ENCODE measurements at places on chromosomes 7 and 10.
A peak's percentile ranks its signal among the peaks of the same experiment; 100 is the strongest.

GRCh38 chr10:85916994-85917573 is 449.5 kb downstream of the GRID1 start:
- DNase-seq = no peak

DNA sequence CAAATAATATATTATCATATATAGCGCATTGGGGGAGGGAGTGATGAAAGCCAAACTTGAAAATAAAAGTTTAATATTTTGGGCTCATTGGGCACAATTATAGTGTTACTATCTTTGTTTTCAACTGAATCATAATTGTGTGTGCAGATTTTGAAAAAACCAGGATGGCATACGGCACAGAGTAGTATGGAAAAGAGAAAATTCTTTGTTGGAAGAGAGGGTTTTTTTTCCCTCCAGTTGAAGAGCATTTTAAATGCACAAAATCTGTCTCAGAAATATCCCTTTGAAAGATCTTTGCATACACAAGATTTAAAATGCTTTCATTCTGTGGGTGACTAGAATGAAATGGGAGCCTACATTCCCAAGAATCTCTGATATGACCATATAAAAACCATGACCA is 269.6 kb downstream of the EXOC4 start:
- DNase-seq = no peak

DNA sequence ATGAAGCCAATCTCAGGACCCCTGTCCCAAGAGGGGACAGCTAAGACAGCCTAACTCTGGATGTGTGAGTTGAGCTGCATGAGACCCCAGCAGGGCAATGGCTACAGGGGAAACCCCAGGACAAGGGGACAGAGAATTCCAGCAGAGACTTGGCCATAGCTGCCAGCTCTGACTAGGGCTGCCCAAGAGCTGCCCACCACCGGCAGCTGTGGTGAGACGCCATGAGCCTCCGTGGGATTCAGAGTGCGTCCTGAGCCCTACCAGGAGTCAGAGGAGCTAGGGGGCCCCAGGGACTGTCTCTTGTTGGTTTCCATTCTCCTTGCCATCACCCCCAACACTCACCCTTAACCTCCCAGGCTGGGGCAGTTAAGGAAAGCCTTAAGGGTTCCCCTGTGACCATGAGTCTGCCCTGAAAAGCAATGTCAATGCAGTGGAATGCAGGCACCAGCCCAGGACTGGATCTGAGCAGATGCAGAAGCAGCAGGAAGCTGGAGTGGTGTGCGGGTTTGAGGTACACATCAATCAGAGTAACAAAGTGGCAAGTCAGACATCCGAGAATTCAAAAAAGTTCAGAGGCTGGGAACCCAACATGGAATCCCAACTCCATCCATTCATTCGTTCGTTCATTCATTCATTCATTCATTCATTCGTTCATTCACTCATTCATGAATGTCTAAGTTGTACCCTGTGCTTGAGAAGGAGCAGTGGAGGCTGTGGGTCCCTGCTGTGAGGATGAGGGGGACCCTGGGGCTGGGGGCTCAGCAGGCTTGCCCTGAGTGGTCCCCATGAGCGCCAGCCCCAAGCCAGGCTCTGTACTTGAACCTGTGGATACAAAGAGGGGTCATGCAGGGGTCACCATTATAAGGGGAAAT is 52.9 kb downstream of the C10orf120 start:
- DNase-seq = no peak

DNA sequence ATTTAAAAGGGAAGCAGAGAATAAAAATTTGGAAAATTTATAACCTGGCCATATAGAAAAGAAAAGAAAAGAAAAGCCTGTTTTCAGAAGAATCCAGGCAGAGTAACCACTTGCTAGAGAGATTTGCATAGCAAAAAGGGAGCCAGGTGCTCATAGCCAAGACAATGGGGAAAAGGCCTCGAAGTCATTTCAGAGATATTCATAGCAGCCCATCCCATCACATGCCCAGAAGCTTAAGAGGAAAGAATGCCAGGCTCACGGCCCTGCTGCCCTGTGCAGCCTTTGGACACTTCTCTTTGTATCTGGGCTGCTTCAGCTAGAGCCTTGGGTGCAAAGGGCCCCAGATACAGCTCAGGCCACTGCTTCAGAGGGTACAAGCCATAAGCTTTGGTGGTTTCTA is 159.8 kb downstream of the CCDC7 start:
- DNase-seq = no peak

- DNase-seq = peak; percentile 17
These were observed 122.7 kb downstream of the RAPGEF5 start for GRCh38 chr7:22234227-22234626.

- DNase-seq = no peak
These were observed 126.0 kb downstream of the PARD3 start for GRCh38 chr10:34689053-34689452.

DNA sequence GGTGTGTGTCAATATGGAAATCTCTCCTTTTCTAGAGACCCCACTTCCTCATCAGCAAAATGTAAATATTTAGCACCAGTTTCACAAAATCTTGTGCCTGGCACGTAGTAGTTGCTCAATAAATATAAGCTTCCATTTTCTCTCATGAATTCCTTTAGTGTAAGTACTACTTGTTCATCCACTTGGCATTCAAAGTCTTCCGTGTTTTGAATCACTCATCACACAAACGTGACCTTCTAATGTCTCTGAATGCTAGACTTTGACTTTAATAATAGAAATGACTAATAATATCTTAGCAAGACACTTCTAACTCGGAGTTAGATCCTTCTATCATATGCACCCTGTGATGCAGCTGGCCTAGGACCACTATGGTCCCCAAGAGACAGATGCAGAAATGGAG is 168.7 kb upstream of the ZNF32 start:
- no peak for DNase-seq

Measured in K562 (cell line).